Left lobe of liver (tissue), 2 donors: ENCODE measurements at places on chromosomes 11 and 22. TPM values are rescaled to one million over a fixed set of nuclear protein-coding genes. Genes with fewer than 3 reads are reported as not detected.
A peak's percentile ranks its signal among the peaks of the same experiment; 100 is the strongest.

DNA sequence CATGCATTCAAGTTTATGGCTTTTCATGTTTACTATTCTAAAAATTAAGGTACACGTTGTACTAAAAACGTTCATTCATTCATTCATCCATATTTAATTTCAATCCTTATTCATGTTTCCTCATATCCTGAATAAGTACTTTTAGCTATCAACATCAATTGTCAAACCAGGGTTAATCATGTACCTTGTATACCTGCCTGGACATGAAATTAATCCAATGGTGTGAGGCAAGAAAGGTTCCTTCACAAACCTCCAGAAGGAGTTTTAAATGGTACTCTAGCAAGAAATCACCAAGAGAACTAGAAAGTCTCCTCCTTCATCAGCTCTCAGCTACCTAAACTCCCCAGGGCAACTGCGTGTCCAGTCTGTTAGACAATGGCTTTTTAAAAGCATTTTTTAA lies 33.4 kb downstream of the TMEM123 start:
- DNase-seq = no peak

GRCh38 chr11:134598368-134598767 lies 186.3 kb upstream of the B3GAT1 start:
- peak; percentile 14 for DNase-seq

DNA sequence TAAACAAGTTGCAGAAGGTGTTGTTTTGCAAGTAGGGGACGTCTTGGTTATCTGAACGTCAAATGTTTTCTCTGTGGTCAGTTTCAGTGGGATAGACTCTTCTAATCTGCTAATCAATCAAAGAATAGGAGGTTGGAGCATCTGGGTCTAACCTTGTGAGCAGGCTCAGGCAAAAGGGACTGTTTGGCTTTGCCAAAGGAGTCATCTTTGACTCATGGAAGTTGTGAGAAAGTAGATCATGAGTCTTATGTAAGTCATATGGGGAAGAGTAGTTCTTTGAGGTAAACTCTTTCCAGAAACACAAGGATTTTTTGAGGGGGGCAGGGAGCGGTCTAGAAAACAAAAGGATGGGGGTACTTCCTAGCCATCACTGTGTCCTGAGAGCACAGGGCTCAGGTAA lies 27.1 kb upstream of the TOP3B start:
- no peak for DNase-seq

The EHBP1L1 gene
- 13.5 TPM for total RNA-seq

DNA sequence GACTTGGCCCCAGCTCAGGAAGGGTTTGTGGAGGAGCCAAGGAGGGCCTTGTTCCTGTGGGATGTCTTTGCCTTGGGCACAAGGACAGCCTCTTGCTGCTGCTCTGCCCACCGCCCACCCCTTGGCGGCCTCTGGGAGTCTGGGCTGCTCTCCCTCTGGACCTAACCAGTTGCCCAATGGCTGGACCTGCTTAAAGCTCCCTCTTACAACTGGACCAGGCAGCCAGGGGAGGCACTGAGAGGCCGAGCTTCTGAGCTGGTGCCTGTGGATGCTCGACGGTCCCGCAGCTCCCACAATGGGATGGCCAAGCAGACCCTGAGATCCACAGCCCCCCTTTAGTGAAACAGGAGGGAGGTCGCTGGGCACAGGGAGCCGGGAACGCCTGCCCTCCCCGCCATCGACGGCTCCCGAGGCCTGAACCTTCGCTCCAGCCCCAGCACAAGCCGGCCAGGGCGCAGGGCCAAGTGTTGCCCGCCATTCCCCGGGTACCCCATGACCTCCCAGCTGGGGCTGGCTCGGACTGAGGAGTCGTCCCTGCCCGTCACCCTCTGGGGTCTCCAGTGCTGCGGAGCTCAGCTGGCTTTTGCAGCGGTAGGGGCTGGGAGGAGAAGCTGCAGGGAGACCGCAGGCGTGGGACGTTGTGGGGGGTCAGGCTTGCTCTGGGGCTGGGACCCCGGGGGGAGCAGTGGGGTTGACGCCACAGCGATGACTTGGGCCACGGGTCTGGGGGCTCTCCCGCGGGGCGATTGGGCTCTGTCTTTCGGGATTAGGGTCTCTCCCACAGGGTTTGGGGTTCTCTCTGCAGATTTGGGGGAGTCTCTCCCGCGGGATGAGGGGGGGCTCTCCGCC lies 584 bp upstream of the GAL start:
- no peak for DNase-seq

The FAM83F gene
- 6.6 TPM for total RNA-seq

The OSM gene
- total RNA-seq = 0.10 TPM

DNA sequence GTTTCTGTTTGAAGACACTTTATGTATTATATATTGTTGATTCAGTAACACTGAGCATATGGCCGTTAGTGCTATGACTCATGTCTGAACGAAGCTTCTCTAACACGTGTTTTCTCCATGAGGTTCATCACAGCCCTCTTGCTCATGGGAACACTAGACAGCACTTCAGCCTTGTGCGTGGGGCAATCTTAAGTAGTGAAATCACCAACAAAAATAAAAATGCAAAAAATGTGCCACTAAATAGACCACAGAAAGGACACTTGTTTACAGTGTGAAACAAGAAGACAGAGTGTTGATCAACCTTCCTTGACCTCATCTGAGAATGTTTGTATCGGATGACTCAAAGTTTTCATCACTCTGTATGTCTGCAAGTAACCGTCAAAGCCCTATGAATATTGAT lies 94.5 kb downstream of the FDX1 start:
- no peak for DNase-seq

The LSP1 gene
- 3.6 TPM for total RNA-seq
